ENCODE measurements at places on chromosomes 5 and 9.

DNA sequence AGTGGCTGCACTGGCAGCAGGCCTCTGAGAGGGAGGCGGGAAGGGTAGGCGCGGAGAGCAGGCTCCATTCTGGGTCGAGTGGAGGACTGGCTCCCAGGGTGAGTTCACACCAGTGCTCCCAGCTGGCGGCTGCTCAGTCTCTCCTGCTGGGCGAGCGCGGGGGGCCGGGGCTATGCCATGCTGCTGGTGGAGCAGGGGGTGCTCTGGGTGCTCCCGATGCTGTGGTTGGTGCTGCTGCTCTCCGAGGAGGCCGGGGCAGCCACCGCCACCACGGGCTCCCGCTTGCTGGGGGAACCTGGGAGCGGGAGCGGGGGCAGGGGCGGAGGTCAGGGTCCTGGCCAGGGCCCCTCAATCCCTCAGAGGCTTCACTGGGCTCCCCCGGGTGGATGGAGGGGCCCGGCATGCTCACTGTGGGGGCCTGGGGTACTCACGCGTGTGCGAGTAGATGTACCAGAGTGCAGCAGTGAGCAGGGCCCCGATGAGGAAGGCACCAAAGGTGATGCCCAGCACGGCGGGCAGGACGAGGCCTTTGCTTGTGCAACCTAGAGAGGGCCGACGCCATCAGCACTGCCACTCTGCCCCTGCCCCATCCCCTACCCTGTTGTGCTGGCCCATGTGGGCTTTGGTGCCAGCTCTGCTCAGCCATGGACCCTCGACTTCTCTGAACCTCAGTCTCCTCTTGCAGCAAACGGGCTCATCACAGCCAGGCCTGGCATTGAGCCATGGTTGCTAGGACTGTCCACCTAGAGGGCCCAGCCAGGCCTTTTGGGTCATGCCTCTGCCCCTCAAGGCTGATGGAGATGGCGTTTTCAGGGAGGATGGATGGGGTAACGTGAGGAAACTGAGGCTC, 13.1 kb downstream of the FPGS start:
- no peak for DNase-seq
- H3K4me3 ChIP-seq = no peak overlapping the region
- no peaks in the 10 kb centered on the region for H3K4me1 ChIP-seq
- H3K27me3 ChIP-seq = no peaks in the 10 kb centered on the region
- H3K27ac ChIP-seq = no peak overlapping the region

GRCh38 chr9:78235256-78235761, 566 bp upstream of the CEP78 start:
- no peak for DNase-seq
- peaks cover 4% of the 10 kb centered on the region for H3K27me3 ChIP-seq
- peaks cover 13% of the 10 kb centered on the region for H3K36me3 ChIP-seq
- peaks cover 31% of the 10 kb centered on the region for H3K4me1 ChIP-seq
- no peak overlapping the region for H3K4me3 ChIP-seq

DNA sequence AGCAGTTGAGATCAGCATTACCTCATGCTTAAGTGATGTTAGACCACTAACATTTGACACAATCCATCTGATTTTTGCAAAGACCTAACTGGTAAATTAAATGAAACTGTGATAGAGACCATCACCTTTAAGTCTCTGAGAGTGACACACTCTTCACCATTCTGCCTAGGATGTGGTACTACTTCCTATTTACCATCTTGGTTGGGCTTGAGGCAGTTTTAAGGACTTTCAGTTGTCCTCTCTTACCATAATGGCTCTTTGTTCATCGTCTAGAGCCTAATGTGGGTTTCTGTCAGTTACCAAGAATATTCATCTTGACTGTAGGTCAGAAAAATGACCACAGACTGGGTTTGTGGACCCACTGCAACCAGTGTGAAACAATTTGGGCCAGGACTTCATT, 158.1 kb downstream of the CETN3 start:
- no peaks in the 10 kb centered on the region for H3K27me3 ChIP-seq
- no peak for DNase-seq
- H3K4me1 ChIP-seq = no peaks in the 10 kb centered on the region
- no peak overlapping the region for H3K27ac ChIP-seq
- no peaks in the 10 kb centered on the region for H3K36me3 ChIP-seq

- H3K36me3 ChIP-seq = peaks cover 3% of the 10 kb centered on the region
- DNase-seq = peak; percentile 76
- H3K4me1 ChIP-seq = peaks cover 50% of the 10 kb centered on the region
- H3K27ac ChIP-seq = peak overlapping the region; percentile 97
Observed at GRCh38 chr5:181188700-181189362, 16.2 kb downstream of the TRIM7 start.

GRCh38 chr9:95116002-95116807, 201.3 kb downstream of the FANCC start:
- no peak for DNase-seq
- no peaks in the 10 kb centered on the region for H3K4me1 ChIP-seq
- H3K4me3 ChIP-seq = no peak overlapping the region
- peaks cover 2% of the 10 kb centered on the region for H3K36me3 ChIP-seq
- no peak overlapping the region for H3K27ac ChIP-seq

GRCh38 chr5:81250004-81250403, 16.9 kb downstream of the CKMT2 start:
- no peaks in the 10 kb centered on the region for H3K4me1 ChIP-seq
- H3K27ac ChIP-seq = no peak overlapping the region
- no peak overlapping the region for H3K4me3 ChIP-seq
- no peaks in the 10 kb centered on the region for H3K36me3 ChIP-seq
- DNase-seq = no peak

GRCh38 chr9:21326526-21327139, 8.6 kb downstream of the KLHL9 start:
- peaks cover 29% of the 10 kb centered on the region for H3K4me1 ChIP-seq
- no peak overlapping the region for H3K4me3 ChIP-seq
- H3K36me3 ChIP-seq = peaks cover 38% of the 10 kb centered on the region
- DNase-seq = no peak
- H3K27me3 ChIP-seq = no peaks in the 10 kb centered on the region
- H3K27ac ChIP-seq = no peak overlapping the region

GRCh38 chr5:144072518-144072927, 97.9 kb downstream of the YIPF5 start:
- H3K27ac ChIP-seq = no peak overlapping the region
- DNase-seq = no peak
- peaks cover 8% of the 10 kb centered on the region for H3K27me3 ChIP-seq
- no peak overlapping the region for H3K4me3 ChIP-seq
- no peaks in the 10 kb centered on the region for H3K36me3 ChIP-seq
- no peaks in the 10 kb centered on the region for H3K4me1 ChIP-seq

- peaks cover 11% of the 10 kb centered on the region for H3K27me3 ChIP-seq
- H3K36me3 ChIP-seq = no peaks in the 10 kb centered on the region
- no peaks in the 10 kb centered on the region for H3K4me1 ChIP-seq
- no peak overlapping the region for H3K27ac ChIP-seq
- DNase-seq = no peak
Observed at GRCh38 chr9:133533857-133534256, 647 bp upstream of the ADAMTSL2 start.

- H3K36me3 ChIP-seq = peaks cover 1% of the 10 kb centered on the region
- no peak overlapping the region for H3K4me3 ChIP-seq
- H3K4me1 ChIP-seq = peaks cover 55% of the 10 kb centered on the region
- DNase-seq = no peak
- no peak overlapping the region for H3K27ac ChIP-seq
- H3K27me3 ChIP-seq = peaks cover 3% of the 10 kb centered on the region
Observed at GRCh38 chr5:76389513-76390154, 13.5 kb upstream of the IQGAP2 start.

GRCh38 chr5:176869501-176870109, 29.5 kb downstream of the HK3 start:
- H3K4me3 ChIP-seq = no peak overlapping the region
- H3K36me3 ChIP-seq = peaks cover 3% of the 10 kb centered on the region
- H3K27me3 ChIP-seq = peaks cover 11% of the 10 kb centered on the region
- H3K27ac ChIP-seq = no peak overlapping the region
- no peak for DNase-seq
- H3K4me1 ChIP-seq = no peaks in the 10 kb centered on the region

GRCh38 chr9:4569101-4569500, 78.8 kb downstream of the SLC1A1 start:
- H3K4me3 ChIP-seq = no peak overlapping the region
- H3K27me3 ChIP-seq = no peaks in the 10 kb centered on the region
- no peaks in the 10 kb centered on the region for H3K36me3 ChIP-seq
- DNase-seq = no peak

- no peak overlapping the region for H3K27ac ChIP-seq
- no peak for DNase-seq
- H3K4me1 ChIP-seq = peaks cover 34% of the 10 kb centered on the region
Observed at GRCh38 chr9:78207319-78207718, 28.6 kb upstream of the CEP78 start.

DNA sequence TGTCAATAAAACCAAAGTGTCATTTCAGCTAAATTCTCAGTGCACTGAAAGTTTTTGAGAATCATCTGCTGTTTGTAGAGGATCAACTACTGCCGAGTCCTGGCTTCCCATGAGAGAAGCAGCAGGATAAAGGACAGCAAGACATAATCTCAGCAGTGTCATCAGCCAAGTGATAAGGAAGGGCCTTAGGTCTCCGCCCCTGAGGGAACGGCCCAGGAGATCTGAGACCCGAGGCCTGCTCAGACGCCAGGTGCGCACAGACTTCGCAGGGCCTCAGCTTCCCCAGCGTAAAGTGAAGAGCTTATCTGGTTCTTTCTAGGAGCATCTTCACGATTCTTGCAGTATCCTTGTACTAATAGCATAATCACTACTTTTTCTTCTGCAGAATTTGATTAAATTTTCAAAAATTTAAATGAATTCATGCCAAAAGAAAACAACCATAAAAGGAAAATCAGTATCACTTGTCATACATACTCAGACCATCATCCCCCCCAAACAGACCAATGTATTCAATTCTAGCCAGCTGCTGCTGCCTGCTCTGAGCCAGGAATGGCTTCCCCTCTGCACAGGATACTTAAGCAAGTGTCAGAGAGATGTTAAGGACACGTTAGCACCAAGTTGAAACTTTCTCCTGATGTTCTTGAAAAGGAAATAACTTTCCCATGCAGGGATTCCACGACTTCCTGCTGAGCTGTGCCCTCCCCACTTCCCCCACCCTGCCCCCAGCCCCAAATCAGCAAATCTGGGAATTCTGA, 2.2 kb downstream of the GFPT2 start:
- H3K4me1 ChIP-seq = no peaks in the 10 kb centered on the region
- peaks cover 2% of the 10 kb centered on the region for H3K36me3 ChIP-seq
- no peak overlapping the region for H3K27ac ChIP-seq
- no peak for DNase-seq
- H3K4me3 ChIP-seq = no peak overlapping the region

DNA sequence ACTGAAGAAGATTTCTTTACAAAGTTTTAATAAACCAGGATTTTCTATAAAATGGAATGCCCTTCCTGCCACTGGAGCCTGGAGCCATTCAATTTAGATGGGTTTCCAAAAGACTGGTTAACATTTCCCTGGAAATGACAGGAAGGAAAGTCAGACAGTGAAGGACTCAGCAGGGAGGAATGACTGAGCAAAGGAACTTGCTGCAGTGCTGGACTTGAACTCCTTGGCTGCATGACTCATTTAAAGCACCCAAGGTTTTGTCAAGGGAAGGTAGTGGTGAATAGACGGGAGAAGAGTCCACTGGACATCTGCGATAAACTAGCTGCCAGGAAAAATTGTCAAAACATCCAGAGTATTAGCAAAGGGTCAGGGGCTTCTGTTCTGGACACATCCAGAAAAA, 163.8 kb upstream of the SLC28A3 start:
- peaks cover 3% of the 10 kb centered on the region for H3K27me3 ChIP-seq
- H3K36me3 ChIP-seq = no peaks in the 10 kb centered on the region
- no peaks in the 10 kb centered on the region for H3K4me1 ChIP-seq
- DNase-seq = no peak
- no peak overlapping the region for H3K4me3 ChIP-seq

- H3K27me3 ChIP-seq = peaks cover 1% of the 10 kb centered on the region
- no peak overlapping the region for H3K4me3 ChIP-seq
- no peak for DNase-seq
Observed at GRCh38 chr5:24005384-24005783, 498.0 kb downstream of the PRDM9 start.

GRCh38 chr5:23930985-23931384, 423.6 kb downstream of the PRDM9 start:
- no peak for DNase-seq
- H3K36me3 ChIP-seq = no peaks in the 10 kb centered on the region
- H3K4me3 ChIP-seq = no peak overlapping the region
- H3K27me3 ChIP-seq = no peaks in the 10 kb centered on the region
- no peaks in the 10 kb centered on the region for H3K4me1 ChIP-seq

DNA sequence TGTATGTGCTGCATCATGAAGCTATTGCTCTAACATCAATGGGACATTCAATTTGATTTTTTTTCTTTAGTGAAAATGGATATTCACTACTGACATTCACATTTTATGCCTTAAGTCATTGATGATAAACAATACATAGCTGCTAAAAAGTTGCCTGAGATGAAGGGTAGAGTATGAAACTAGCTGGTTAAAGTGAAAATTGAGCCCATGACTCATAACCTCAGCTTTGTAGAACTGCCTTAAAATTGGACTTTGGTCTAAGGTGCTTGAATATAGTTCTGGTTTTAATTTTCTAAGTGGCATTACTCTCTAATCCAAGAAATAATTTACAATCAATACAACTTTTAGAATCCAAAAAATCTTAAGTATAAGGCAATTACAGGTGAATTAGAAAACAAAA, 740.4 kb upstream of the RIOK2 start:
- H3K4me3 ChIP-seq = no peak overlapping the region
- no peaks in the 10 kb centered on the region for H3K4me1 ChIP-seq
- H3K36me3 ChIP-seq = no peaks in the 10 kb centered on the region
- H3K27ac ChIP-seq = no peak overlapping the region
- H3K27me3 ChIP-seq = no peaks in the 10 kb centered on the region
- no peak for DNase-seq

GRCh38 chr9:106697750-106698502, 165.0 kb upstream of the ZNF462 start:
- no peaks in the 10 kb centered on the region for H3K27me3 ChIP-seq
- no peak for DNase-seq
- no peaks in the 10 kb centered on the region for H3K4me1 ChIP-seq
- H3K4me3 ChIP-seq = no peak overlapping the region

DNA sequence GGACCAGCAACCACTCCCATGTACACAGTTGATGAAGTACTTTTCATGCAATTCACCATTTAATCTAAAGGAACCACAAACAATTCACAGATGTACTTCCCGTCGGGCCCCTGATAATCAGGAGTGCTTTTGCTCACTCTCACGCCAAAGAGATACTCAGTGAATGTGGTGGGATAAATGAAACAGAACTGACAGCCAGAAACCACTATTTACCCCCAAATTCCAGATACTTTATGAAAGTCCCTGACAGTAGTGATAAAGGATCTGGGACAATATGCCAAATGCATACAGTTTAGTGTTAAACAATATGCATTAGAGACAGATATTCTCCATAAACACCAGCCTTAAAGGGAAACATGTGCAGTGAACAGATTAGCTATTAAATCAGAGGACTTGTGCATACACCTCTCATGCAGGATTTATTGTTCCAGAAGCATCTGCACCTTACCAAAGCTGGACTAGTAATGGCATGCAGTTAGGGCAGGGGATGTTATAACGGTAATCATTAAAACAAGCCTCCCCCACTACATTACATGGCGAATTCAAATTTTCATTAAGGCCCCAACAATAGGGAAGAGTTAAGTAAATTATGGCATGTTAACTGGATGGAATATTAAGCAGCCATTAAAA, 74.0 kb upstream of the SLC25A51 start:
- no peaks in the 10 kb centered on the region for H3K4me1 ChIP-seq
- no peaks in the 10 kb centered on the region for H3K27me3 ChIP-seq
- H3K4me3 ChIP-seq = no peak overlapping the region
- no peak for DNase-seq
- H3K27ac ChIP-seq = no peak overlapping the region

- no peak overlapping the region for H3K27ac ChIP-seq
- no peaks in the 10 kb centered on the region for H3K36me3 ChIP-seq
- no peaks in the 10 kb centered on the region for H3K4me1 ChIP-seq
Observed at GRCh38 chr9:32589083-32589723, 16.2 kb upstream of the NDUFB6 start.

GRCh38 chr5:16888694-16889124, 47.4 kb downstream of the MYO10 start:
- no peak overlapping the region for H3K4me3 ChIP-seq
- no peak overlapping the region for H3K27ac ChIP-seq

All from activated T-helper 1 cell treated with anti-CD3 and anti-CD28 coated beads, Interleukin-12 subunit alpha, Interleukin-12 subunit beta, Interleukin-2, Interleukin-4 antibody, amounts not matched to agents 30 ng/mL and 10 ng/mL and 1 ng/mL, durations not matched to agents 14 hours and 24 hours and 36 hours (primary cell).